ELF-1 (cell line): ENCODE measurements at places on chromosomes 7 and 10.

DNA sequence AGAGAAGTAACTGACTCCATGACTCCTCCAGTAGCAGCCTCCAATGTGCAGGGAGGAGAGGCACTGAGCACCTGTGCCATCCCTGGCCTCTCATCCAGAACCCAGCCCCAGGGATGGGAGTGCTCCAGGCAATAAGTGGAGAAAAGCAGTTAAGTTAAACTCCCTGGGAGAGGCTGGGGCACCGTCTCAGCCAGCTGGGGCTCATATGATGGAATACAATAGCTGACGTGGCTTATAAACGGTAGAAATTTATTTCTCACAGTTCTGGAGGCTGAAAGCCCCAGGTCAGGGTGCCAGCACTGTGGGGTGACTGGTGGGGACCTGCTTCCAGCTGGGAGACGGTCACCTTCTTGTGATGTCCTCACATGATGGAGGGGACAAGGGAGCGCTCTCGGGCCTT, 94.7 kb downstream of the RAMP3 start:
- no peak for DNase-seq

DNA sequence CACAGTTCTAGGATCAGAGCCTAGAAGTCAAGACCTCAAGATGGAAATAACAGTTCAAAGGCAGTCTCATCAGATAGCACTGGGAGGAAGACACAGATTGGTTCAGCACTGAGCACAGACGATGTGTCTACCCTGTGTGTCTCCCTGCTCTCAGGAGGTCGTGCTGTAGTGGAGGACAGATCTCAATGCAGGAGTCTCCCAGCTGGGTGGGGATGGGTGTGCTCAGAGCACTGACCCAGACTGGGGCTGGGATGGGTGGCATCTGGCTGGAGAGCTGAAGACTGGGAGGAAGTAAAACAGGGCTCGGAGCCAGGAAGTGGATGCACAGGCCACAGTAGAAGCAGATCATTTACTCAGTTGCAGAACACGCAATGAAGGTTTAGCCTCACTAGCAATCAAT, 69.5 kb upstream of the GDF10 start:
- DNase-seq = no peak

DNA sequence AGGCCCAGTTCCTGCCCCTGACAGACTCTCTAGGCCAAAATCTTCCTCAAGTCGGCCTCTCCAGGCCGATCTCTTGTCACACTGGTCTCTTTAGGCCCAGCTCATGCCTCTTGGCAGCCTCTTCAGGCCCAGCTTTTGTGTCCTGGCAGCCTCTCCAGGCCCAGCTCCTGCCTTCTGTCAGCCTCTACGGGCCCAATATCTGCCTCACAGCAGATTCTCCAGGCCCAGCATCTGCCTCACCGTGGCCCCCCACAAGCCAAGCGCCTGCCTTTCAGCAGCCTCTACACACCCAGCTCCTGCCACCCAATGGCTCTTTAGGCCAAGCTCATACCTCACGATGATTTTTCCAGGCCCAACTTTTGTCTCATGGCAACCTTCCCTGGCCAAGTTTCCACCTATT, 33.0 kb upstream of the VKORC1L1 start:
- DNase-seq = no peak

GRCh38 chr7:117157241-117158209, 165.3 kb downstream of the WNT2 start:
- DNase-seq = no peak

GRCh38 chr10:58240531-58240930, 27.2 kb downstream of the IPMK start:
- DNase-seq = no peak

DNA sequence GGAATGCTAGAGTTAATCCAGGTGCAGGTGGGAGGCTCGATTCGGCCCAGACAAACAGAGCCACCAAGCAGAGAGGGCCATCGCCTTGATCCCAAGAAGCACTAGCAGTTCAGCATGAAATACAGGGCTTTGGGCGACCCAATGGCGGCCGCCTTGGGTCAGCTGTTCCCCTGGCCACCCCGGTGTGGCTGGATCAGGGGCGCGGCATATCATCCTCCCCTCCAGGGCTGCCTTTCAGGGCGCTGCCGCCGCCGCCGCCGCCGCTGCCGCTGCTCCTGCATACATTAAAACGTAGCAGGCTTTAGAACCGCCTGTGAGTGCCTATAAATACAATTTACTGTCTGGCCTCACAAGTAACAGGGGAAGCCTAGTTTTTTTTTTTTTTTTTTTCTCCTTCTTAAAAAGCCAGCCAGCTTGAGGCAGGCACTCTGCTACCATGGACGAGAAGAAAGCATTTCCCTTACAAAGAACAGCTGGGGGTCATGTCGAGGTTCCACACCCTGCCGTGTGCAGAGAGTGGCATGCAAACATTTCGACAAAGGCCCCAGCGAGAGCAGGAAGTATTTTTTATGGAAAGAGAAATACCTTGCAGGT, 57.7 kb upstream of the EFCAB10 start:
- DNase-seq = peak; percentile 79

DNA sequence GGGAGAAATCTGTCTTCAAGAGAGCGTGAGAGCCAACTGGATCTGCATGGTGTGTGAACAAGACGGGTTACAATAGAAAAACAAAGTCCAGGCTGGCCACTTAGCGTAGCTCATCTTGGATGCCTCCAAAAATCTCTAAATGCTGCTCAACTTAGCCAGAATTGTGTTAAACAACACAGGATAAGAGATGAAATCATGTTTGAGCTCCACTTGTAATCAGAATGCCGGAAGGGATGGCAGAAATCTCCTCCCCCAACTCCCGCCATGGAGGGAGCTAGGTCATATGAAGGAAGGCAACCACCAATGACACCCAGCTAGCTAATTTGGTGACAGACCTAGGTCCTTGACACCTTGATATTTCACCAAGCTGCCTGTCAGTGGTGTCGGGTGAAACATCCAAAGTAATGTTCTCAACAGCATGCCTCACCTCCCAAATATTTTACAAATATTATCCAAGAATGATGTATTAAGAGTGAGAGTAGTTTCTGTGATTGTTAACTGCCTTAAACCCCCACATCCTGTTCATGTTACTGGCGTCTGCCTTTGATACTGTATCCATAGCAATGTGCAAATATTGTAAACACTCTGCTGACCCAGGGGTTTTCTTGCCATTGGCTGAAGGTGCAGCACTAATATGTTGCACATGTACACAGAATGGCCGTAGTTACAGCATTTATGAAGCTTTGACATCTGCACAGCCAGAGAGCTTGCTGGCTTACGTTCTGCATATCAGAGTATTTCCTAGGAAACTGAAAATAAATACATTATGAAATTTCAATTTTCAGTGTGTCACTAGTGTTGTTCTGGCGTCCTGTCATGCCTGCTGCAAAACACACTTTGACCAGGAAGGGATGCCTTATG, 25.8 kb downstream of the TMEM254 start:
- DNase-seq = no peak

DNA sequence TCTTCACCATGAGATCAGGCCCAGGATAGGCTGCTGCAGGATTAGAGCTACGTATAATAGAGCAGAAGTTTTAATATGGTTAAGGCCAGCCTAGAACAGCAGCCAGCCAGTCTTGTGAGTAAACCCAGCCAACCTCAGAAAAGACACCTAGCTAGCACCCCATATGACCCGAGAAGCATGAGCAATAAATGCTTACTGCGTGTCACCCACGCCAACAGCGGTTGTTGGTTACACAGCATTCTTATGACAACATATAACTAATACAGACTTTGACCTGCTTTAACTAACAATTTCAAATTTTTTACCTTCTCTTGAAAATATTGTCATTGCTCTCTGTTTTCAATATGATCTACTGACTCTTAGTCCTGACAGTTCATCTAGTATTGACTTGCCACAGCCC, 105.7 kb downstream of the HBP1 start:
- DNase-seq = no peak
